ENCODE measurements at places on chromosomes 16 and 17. TPM values are rescaled to one million over a fixed set of nuclear protein-coding genes. Genes with fewer than 3 reads are reported as not detected.

The NPIPB9 gene
- 1.4 TPM for total RNA-seq

The LDHD gene
- total RNA-seq, result 0.60 TPM

GRCh38 chr16:30335598-30336474 lies 19.3 kb downstream of the CD2BP2 start:
- DNase-seq, result no peak

The MARVELD3 gene
- total RNA-seq, result 0.22 TPM

DNA sequence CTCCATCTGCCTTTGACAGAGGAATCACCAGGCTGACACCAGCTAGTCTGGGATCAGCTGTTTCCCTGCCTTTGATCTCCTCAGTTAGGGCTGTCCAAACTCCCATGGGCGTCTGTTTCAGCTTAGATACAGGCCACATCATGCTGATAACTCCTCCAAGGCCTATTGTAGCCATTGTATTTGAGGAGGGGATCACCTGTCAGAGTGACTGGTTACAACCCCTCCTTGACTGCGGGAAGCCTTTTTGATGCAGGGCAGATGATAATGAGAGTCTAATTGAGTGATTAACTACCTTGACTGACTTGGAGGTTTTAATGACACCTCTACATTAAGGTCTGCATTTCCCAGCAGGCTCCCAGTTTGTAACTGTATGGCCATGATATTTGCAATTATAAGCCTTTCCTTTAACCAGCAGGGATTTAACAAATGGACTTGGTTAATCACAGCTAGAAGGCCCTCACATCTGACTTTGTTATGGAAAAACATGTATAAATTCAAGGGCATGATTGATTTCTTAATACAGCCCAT lies 863.5 kb downstream of the KCNJ2 start:
- no peak for DNase-seq

DNA sequence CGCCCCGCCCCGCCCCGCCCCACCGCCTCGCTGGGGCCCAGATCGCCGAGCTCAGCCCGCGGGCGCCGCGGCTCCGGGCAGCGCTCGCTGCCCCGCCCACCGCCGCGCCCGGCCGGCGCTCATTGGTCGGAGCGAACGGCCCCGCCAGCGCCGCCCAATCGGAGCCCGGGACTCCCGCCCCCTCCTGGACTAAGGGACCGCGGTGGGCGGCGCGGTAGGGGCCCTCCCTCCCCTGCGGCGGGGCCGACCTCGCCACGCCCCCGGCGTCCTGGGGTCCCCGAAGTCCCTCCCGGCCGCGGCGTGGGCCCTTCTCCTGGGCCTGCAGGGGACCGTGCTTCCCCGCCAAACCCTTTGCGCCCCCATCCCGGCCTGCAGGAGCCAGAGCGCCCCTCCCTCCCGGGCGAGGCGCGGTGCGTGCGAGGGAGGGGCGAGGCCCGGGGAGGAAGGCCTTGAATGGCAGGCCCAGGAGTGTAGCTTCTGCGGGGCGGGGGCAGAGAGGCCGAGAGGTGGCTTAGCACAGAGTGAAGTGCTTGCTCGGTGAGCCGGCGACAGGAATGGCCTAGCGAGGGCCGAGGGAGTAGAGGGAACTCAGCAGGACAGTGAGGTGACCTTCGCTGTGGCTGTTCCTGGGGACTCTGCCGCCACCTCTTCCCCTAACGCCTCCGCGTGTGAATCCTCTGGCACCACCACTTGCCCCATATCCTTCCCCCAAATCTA lies at the start of gene CAMKK1:
TSS of gene CAMKK1 (minus strand) at position 51 of the 717 bp plus-strand sequence. CDS start 7,366 bp downstream, outside the sequence.
- peak; percentile 85 for DNase-seq

The MYH8 gene
- total RNA-seq, result not detected

DNA sequence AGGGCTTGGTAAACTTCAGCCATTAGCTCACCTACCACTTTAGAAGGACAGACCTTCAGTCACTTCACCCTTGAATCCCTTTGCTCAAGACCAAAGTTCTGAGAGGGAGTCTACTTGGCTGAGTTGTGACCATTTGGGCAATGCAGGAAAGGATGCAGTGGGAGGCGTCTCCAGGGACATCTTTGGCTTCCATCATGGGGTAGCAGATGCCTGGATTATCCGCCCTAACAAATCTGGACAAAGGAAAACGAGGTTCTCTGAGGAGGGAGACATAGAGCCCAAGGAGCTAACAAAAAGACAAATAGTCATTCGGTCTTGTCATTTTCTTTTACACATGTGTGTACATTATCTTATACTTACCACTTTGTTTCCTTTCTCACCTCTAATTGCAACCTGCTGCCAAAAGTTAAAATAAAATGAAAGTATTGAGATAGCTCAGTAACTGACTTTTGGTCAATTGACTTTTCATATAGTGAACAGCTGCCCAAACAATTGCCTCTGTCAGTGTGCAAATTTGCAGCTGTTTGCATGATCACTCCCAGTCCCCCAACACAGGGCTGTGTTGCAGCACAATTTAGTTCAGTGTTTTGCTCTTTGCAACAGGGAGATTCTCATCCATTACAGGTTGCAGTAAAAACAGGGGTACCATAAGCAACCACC lies 108.9 kb upstream of the EEF2KMT start:
- no peak for DNase-seq
